ENCODE measurements at places on chromosomes 12 and 14. TPM values are rescaled to one million over a fixed set of nuclear protein-coding genes. Genes with fewer than 3 reads are reported as not detected.

GRCh38 chr12:95158919-95159318, 58.3 kb downstream of the FGD6 start:
- DNase-seq = no peak

DNA sequence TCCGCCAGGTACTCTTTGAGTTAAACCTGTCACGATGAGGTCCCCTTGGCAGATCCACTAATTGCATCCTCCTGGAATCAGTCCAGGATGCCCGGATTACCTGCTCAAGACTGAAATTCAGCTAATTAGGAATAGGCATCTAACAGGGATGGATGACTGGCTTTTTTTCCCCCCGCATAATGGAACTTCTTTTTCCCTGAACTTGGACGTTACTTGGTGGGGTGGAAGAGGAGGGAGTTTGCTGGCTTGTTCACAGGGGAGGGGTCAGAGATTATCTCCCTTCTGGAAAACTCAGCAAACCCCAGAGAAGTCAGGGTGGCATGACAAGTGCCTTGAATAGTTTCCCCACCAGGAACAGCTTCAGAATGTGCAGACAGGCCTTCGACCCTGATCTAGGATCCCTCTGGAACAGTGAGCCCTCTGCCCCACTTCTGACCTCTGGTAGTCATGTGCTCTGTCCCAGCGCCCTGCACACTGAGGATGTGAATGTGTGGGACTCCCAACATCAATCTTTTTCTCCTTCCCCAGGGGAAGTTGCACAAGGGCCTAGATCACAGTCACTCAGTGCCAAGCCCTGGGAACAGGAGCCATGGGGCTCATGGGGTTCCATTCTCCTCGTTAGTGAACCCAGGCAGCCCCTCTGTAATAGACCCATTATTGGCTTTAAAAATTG, 142.5 kb downstream of the SMOC1 start:
- DNase-seq = no peak

GRCh38 chr12:56518570-56518969, 3.0 kb upstream of the RBMS2 start:
- DNase-seq = no peak

DNA sequence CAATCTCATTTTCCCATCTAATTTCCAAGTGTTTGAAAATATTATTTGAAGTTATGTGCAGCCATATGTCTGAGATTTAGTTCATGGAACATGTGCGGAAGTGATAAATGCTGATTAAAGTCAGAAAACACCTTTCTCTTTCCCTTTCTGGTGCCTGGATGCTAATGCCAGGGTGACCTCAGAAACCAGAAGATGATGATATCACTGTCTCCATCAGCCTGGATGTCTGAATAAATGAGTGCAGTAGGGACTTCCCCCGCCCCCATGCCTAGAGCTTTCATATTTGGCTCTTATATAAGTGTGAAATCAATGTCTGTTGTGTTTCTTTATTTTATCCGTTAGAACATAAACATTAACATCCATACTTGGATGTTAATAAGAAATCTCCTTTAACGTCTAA, 261.9 kb upstream of the LRIG3 start:
- DNase-seq = no peak

GRCh38 chr14:22597771-22598098, 365 bp upstream of the ABHD4 start:
- no peak for DNase-seq

Gene ZNF385A
- total RNA-seq = 11.6 TPM

GRCh38 chr12:47943623-47944340, 19.6 kb upstream of the TMEM106C start:
- no peak for DNase-seq

Gene FAM186B
- 0.62 TPM for total RNA-seq

DNA sequence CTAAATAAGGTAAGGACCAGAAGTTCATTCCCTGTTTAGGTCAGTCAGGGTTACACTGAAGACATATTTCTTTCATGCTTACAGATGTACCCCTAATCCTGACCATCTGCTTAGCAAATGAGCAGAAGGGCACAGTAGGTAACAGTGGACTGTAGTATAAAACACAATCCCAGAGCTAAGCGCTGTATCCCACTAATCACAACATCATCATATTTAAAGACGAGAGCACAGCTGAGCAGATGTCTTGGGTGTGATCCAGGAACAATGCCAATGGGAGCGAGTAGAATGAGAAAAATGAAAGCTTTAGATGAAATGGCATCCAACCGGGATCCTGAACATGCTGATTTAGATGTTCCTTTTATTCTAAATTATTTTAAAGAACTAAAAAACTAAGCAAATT, 213.4 kb downstream of the CCER1 start:
- DNase-seq = no peak

DNA sequence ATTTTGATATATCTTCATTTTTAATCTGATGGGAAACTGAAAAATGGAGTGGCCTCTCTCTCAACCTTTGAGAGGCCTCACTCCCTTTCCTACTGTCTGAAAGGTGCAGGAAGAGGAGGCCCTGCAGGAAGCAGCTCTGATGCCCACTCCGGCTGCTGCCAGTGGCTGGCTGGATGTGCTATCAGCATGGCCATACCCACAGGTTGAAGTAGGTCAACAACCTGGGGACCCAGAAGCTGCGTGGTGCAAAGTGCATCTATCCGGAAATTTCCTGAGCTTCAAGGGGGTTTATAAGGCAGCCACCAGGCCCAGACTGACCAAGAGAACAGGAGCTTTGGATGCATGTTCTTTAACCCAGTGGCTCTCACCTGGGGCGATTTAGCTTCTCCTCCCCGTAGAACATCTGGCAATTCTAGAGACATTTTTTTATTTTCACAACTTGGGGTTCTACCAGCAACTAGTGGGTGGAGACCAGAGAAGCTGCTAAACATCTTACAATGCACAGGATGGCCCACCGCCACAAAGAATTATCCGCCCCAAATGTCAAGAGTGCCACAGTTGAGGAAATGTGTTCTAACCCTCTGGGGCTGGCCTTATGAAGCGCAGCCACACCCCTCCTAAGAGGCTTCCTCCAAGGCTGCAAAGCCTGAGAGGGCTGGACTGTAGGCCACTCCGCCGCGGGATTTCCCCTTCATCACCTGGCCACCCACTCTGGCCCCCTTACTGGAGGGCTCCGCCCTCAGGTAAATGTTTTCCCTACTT, 8.2 kb upstream of the BATF start:
- no peak for DNase-seq

Gene ACOT4
- total RNA-seq = 0.97 TPM

GRCh38 chr12:123916729-123917128, 55.9 kb downstream of the CCDC92 start:
- peak; percentile 37 for DNase-seq

Gene TAS2R9
- total RNA-seq = not detected

DNA sequence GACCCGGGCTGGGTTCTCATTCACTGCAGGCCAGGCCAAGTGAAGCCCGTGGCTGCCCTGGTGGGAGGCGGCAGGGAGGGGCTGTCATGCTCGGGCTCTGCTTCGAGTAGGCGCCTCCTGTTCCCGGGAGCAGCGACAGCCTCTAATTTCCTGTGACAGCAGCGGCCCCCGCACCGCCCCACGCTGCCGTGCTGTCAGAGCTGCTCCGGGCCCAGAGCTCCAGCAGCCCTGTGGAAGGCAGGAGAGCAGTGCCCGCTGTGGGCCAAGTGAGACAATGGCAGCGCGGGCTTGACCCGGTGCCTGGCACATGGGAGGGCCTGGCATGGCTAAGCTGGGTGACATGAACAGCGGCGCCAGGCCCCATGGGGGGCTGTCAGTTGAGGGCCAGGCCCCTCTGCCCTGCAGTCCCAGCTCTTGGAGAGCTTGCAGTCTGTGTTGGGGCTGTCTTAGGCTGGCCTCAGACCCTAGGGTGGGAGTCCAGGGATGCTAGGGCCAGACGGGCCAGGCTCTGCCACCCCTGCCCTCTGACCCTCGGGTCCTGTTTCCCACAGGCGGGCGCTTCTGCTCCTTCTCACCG, 5.1 kb downstream of the TRMT61A start:
- peak; percentile 53 for DNase-seq

GRCh38 chr12:70885956-70886355, 34.6 kb downstream of the PTPRR start:
- no peak for DNase-seq

Gene PABPN1
- total RNA-seq = 73.7 TPM

DNA sequence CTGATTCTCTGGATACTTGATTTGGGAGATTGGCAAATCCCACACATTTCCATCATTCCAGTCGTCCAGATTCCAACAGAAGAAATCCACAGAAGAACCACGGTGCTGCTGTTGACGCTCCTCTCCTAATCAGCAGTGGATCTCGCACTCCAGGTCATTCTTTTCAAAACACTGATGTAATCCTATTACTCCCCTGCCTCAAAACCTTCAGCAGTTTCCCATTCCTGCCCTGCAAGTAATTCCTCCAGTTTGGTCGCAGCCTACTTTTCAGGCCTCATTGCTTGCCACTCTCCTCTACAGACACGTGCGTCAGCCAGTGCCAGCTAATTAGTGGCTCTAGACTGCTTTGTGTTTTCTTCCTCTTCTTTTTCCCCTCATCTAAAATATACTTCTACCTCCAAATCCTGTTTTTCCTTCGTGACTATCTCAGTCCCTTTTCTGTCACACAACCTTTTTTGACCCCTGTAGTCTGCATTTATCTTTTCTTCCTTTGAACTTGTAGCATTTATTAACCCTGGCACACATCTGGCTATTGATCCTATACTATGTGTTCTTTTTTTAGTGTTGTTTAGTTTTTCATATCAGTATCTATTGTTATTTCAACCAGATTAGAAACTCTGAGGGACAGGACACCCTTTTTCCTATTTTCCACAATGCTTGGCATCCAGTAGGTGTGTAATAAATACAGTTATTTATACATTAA, 36.8 kb downstream of the PRORP start:
- no peak for DNase-seq

GRCh38 chr12:28800129-28800528, 348.9 kb upstream of the FAR2 start:
- DNase-seq = no peak

GRCh38 chr12:118101051-118101450, 2.8 kb downstream of the VSIG10 start:
- no peak for DNase-seq

- no peak for DNase-seq
Observed at GRCh38 chr14:48289701-48290100, 614.3 kb upstream of the MDGA2 start.

Gene ZFYVE1
- 14.1 TPM for total RNA-seq

GRCh38 chr12:114342656-114343055, 63.3 kb downstream of the TBX5 start:
- DNase-seq = no peak

- no peak for DNase-seq
Observed at GRCh38 chr12:3243376-3244084, 166.4 kb downstream of the TSPAN9 start.

GRCh38 chr14:66315098-66315497, 171.1 kb upstream of the CCDC196 start:
- no peak for DNase-seq

Gene APOF
- total RNA-seq = not detected

DNA sequence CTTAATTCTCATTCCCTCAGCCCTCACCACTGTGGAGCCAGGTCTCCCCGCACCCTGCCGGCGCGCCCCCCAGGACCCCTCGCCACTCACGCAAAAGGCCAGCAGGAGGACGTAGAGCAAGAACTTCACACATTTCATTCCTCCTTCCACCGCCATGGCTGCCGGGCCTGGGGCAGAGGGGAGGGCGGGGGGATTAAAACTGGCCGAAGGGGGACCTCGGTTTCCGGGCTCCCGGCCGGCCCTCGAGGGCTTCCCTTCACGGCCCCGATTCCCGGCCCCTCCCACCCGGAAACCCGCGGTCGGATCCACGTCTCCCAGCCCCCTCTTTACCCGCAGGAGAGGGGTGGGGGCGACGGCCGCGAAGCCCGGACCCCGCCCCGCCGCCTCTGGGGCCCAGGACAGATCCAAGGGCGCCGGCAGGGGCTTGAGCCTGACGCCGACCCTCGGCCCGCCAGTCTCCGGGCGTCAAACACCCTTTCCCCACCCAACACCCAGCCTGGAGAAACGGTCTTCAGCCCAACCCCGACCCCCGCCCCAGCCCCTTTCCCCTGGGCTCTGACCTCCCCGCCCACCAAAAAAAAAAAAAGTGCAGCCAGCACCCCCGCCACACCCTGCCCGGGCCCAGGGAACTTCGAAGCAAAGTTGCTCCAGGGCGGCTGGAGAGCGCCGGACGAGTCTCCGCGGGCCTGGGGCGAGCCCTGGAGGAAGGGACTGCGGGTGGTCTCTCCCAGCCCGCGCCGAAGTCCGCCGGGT, 447 bp downstream of the CD63 start:
- peak; percentile 84 for DNase-seq

GRCh38 chr14:51400139-51400538, 160.1 kb downstream of the TMX1 start:
- no peak for DNase-seq

GRCh38 chr14:41859336-41859735, 252.7 kb downstream of the LRFN5 start:
- DNase-seq = no peak

DNA sequence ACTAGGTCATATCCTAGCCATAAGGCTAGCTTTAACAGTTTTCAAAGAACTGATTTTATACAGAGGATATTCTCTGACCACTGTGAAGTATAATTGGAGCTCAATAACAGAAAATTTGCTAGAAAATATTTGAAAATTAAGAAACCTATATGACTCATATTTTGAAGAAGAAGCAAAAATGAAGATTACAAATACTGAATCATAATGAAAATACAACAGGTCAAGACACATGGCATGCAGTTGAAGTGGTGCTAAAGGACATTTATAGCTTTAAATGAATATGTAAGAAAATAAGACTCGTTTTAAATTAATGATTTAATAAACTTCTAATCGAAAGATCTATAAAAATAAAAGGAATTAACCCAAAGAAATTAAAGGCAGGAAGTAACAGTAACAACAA, 1234.6 kb downstream of the SLC16A7 start:
- no peak for DNase-seq

Measured in Right ventricle myocardium inferior (tissue), 1 donor.